ENCODE measurements at places on chromosomes 1 and 21. TPM values are rescaled to one million over a fixed set of nuclear protein-coding genes. Genes with fewer than 3 reads are reported as not detected.
A peak's percentile ranks its signal among the peaks of the same experiment; 100 is the strongest.

DNA sequence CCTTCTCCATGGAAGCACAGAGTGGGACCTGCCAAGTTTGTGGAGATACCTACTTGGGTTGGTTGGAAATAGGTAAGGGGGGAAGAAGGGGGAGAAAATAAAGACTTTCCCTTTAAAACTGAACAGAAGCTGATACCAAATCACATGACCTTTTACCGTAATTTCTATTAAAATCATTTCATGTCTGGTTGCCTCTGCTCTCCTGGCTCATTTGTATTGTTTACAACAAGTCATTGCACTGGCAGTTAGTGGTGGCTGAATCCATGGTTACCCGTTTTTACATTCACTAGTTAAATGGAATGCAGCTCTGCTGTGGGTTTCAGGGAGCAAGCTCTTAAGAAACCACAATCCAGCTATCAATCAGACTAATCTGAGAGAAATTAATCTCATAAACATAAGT, 353.7 kb upstream of the ESRRG start:
- DNase-seq = no peak
- no peaks in the 10 kb centered on the region for H3K36me3 ChIP-seq
- peaks cover 10% of the 10 kb centered on the region for H3K27me3 ChIP-seq
- no peak overlapping the region for H3K27ac ChIP-seq

DNA sequence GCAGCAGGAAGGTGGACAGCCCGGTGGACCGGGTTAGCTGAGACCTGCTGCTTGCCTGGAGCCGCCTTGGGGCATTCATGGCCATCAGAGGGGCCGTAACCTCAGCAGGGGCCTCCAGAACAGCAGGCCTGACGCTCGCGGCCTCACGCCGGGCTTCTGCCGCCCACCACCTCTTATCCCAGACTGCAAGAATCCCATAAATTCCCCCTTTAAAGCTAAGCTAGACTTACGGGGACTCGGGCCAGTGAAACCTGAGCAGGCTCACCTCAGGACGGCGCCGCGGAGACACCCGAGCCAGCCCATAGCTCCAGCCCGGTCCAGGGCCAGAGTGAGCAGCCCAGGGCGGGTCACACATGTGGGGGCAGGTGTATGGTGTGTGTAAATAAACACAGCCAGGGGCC, 132.3 kb downstream of the GLIS1 start:
- H3K36me3 ChIP-seq = no peaks in the 10 kb centered on the region
- peaks cover 18% of the 10 kb centered on the region for H3K27me3 ChIP-seq
- H3K4me1 ChIP-seq = no peaks in the 10 kb centered on the region
- no peak overlapping the region for H3K4me3 ChIP-seq
- no peak for DNase-seq
- no peak overlapping the region for H3K27ac ChIP-seq

DNA sequence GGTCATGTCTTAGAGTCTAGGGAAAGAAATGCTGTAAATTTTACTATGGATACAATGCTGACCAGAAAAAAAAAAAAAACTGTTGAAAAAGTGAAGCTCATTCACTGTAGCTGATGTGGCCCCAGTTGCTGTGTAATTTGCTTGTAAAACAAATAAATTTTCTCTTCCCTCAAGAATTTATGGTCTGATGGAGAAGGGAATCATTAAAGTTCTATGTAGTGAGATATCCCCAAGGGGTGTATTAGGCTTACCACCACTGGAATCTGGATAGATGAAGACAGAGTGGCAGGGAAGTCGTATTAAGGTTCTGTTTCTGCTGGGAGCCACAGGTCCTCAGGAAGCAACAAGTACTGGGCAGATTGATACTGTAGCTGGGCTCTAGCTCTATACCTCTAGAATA, 860.0 kb downstream of the LTN1 start:
- H3K4me3 ChIP-seq = no peak overlapping the region
- H3K36me3 ChIP-seq = no peaks in the 10 kb centered on the region
- no peak overlapping the region for H3K27ac ChIP-seq
- no peak for DNase-seq
- no peaks in the 10 kb centered on the region for H3K27me3 ChIP-seq

DNA sequence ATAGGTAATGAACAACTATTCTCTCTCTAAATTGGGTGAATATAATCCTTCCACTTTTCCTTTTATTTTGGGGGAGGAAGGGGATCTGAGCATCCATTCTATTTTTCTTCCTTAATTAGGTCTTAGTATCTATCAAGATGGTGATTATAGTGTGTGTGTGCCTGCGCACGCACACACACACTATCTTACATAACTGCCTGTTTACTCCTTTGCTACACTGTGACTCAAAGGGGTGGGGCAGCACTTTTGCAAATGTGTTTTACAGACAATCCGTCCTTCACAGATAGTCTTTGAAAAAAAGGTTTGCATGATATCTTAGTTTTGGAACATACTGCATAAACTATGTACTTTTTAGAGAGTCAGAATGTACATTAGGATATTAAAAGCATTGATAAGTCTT, 191.5 kb downstream of the SDCCAG8 start:
- peaks cover 8% of the 10 kb centered on the region for H3K4me1 ChIP-seq
- DNase-seq = peak; percentile 81
- H3K27ac ChIP-seq = peak overlapping the region; percentile 64
- no peak overlapping the region for H3K4me3 ChIP-seq
- H3K36me3 ChIP-seq = peaks cover 17% of the 10 kb centered on the region

- no peaks in the 10 kb centered on the region for H3K4me1 ChIP-seq
- DNase-seq = peak; percentile 67
- no peak overlapping the region for H3K4me3 ChIP-seq
- H3K27ac ChIP-seq = no peak overlapping the region
Observed at GRCh38 chr21:34992736-34993398, 56.2 kb downstream of the RUNX1 start.

DNA sequence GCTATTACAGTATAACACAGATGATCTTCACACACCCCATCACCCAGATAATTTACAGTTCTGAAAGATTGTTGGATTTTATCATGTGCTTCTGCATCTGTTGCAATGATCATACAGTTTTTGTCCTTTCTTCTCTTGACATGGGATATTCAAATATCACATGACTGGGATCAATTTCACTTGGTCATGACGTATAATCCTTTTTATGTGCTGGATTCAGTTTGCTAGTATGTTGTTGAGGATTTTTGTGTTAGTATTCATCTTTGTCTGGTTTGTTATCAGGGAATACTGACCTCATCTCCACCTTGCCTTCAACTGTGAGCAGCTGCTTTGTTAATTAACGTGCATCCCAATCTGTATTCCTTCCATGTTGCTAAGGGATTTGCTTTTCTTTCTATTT, 44.7 kb upstream of the DISC1 start:
- H3K27ac ChIP-seq = no peak overlapping the region
- no peaks in the 10 kb centered on the region for H3K36me3 ChIP-seq
- H3K27me3 ChIP-seq = no peaks in the 10 kb centered on the region
- H3K4me1 ChIP-seq = peaks cover 6% of the 10 kb centered on the region
- H3K4me3 ChIP-seq = no peak overlapping the region

DNA sequence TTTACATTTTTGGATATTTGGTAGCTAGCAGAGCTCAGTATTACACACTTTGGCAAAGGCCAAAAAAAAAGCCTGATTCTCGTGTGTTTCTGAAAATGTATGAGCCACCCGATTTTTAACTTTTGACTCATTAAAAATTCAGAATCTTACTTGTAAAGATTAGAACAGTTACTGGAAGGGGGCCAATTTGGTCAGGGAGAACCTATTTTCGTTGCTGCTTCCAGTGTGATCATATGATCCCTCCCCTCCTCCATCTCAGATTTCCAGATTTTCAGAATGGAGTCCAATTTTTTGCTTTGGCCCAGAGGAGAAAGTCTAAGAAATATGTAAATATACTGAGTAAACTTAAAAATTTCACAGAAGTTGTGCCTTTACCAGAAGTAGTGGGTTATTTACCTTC, 3.2 kb upstream of the OR2AK2 start:
- no peaks in the 10 kb centered on the region for H3K27me3 ChIP-seq
- no peak overlapping the region for H3K4me3 ChIP-seq
- H3K27ac ChIP-seq = peak overlapping the region; percentile 8
- no peak for DNase-seq
- no peaks in the 10 kb centered on the region for H3K36me3 ChIP-seq
- peaks cover 34% of the 10 kb centered on the region for H3K4me1 ChIP-seq

DNA sequence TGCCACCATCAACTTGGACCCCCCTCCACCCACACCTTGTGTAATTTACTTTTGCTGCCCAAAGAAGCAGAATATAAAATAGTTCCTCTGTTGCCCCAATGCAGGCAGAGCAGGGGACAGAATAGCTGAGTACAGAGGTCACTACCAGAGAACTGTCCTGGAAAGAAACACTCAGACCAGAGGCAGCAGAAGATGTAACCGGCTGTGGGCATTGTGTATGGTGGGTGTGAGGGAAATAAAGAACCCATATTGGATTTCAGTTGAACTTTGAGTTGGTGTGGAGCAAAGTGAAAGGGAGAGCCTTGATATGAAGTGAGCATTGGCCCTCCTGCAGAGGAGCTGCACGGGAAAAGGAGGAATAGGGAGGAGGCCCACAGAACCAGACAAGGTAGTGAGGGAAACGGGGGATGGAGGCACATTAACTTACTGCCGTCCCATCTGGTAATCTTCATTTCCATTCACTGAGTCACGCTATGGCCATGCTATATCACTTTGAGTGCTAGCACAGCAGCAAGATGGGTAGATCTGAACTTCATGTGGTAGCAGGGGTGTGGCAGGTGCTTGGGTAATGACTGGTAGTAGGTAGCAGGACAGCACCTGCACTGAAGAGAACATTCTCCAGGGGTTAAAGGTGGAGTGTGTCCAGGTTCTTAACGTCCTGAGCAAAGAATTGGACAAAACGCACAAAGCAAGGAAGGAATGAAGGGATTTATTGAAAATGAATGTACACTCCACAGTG, 56.3 kb upstream of the FBXO28 start:
- peak; percentile 39 for DNase-seq
- H3K27ac ChIP-seq = no peak overlapping the region
- no peaks in the 10 kb centered on the region for H3K36me3 ChIP-seq

DNA sequence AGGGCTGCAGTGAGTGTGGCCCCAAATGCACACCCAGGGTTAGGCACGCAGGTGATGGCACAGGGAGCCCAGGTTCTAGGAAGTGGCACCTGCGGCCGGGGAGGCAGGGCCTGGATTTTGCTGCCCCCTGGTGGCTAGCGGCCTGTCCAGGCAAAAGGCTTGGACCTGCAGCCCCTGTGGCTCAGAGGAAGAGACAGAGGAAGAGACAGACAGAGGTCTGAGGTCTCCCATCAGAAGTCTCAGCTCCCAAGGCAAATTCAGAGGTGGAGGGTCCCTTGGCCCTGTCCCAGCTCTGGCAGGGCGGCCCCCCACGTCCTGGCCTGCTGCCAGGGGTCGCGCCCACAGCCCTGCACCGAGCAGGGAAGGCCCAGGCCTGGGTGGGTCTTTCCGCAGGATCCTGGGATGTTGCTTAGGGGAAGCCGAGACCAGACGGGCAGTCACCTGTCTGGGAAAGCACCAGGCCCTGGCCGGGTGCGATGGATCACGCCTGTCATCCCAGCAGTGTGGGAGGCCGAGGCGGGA, 8.0 kb upstream of the TNFRSF14 start:
- no peaks in the 10 kb centered on the region for H3K36me3 ChIP-seq
- H3K27ac ChIP-seq = no peak overlapping the region
- peaks cover 5% of the 10 kb centered on the region for H3K4me1 ChIP-seq
- H3K4me3 ChIP-seq = peak overlapping the region; percentile 75
- peak; percentile 78 for DNase-seq

DNA sequence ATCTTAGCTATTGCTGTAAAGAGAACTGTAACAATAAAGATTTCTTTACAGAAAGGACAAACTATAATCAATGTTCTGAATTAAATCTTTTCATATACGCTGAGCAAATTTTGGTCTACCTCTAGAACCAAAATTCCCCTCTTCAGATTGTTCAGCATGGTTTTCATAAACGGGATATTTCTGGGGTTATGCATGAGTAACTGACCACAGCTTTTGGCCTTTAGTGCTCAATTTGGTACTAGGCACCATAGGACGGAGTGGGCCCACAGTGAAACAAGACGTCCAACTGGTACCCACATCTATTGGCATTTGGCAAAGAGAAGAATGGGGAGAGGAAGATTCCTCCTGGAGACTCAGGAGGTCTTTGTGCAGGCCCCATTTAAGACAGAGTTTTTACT, 184.5 kb downstream of the TGFBR3 start:
- H3K36me3 ChIP-seq = peaks cover 27% of the 10 kb centered on the region
- no peak overlapping the region for H3K27ac ChIP-seq
- H3K27me3 ChIP-seq = no peaks in the 10 kb centered on the region
- H3K4me1 ChIP-seq = peaks cover 23% of the 10 kb centered on the region

DNA sequence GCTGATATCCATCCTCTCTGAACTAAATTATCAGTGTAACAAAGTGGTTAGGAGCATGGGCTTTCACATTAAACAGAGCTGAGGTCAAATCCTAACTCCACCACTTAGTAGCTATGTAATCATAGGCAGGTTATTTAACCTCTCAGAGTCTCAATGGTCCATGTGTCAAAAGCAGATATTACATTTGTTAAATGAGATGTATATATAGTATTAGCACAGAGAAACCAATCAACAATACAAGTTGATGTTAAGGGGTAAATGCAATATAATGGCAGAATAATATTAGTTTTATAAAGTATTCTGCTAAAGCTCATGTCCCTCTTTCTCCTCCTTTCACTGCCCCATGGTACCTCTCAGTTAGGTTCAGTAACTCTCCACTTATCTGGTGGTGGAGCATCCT, 27.2 kb downstream of the DBT start:
- H3K36me3 ChIP-seq = peaks cover 25% of the 10 kb centered on the region
- no peaks in the 10 kb centered on the region for H3K27me3 ChIP-seq

- DNase-seq = no peak
- H3K36me3 ChIP-seq = no peaks in the 10 kb centered on the region
- no peak overlapping the region for H3K27ac ChIP-seq
- H3K4me1 ChIP-seq = peaks cover 12% of the 10 kb centered on the region
Observed at GRCh38 chr1:54287801-54288211, 87.8 kb downstream of the MRPL37 start.

DNA sequence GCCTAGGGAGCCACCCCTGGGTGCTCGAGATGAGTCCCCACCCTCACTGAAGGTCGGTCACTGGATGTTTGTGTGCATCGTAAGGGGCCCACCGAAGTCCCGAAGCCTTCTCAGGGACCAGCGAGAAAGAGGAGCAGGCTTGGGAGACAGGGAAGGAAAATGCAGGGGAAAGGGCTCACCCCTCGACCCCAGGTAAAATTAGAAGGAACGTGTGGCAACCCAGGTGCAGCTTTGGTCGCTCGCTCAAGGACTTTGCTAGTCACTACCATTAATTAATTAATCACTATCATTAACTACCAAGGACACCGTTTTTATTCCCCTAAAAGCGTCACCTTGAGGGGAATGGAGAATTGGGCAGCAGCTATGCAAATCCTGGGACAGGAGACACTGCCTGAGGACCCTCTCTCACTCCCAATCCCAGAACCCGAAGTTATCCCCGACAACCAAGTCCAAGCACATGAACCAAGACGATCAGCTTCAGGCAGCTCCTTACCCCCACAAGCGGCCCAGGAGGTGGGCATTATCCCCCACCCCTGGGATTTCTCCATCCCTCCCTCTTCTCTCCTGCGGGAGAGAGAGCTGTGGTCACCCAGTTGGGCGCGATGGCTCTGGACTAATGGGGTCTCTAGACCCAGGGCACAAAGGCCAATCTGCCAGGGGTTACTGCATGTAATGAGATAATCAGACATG, 4.2 kb upstream of the SIM2 start:
- no peaks in the 10 kb centered on the region for H3K36me3 ChIP-seq
- no peaks in the 10 kb centered on the region for H3K27me3 ChIP-seq
- no peaks in the 10 kb centered on the region for H3K4me1 ChIP-seq
- no peak for DNase-seq
- H3K27ac ChIP-seq = no peak overlapping the region

GRCh38 chr1:203065986-203066385, 19.8 kb downstream of the MYOG start:
- no peak overlapping the region for H3K27ac ChIP-seq
- peaks cover 8% of the 10 kb centered on the region for H3K4me1 ChIP-seq
- H3K27me3 ChIP-seq = no peaks in the 10 kb centered on the region
- H3K36me3 ChIP-seq = no peaks in the 10 kb centered on the region
- no peak overlapping the region for H3K4me3 ChIP-seq
- no peak for DNase-seq

DLGAP3 gene
- 0.52 TPM for total RNA-seq

Measured in MCF 10A (cell line).